Stimulated activated CD8-positive, alpha-beta memory T cell treated with anti-CD3 and anti-CD28 coated beads, Interleukin-2, amount 100 ng/mL, for 1 hour (primary cell): ENCODE measurements at places on chromosomes 5 and 9.

DNA sequence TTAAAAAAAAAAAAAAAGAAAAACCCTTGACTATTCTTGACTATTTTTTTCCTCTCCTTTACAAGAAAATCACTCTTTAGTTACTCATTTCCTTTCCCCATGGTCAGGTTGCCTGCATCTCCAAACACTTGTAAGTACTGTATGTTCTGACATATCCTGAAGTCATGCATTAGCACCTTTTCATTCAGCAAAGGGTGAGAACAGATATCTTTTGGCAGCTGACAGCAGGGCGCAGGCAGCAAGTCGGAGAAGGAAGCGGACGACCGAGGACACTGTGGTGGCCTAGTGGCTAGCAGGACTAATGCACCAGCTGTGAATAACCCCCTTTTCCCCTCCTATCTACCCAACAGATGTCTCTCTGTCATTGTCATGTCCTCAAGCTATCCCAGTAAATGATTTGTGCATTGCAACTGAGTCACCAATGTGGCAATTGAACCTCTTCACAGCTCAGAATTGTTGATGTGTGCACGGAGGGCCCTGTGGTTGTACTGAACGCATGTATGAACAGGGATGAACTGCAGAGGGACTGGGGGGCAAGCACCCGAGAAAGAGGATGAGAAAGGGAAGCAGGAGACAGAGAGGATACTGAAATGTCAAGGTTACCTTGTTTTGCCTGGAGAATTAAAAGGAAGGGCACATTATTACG lies 996.0 kb upstream of the ARRDC3 start:
- DNase-seq: no peak

GRCh38 chr5:34806532-34806931 lies 32.4 kb upstream of the TTC23L start:
- DNase-seq: no peak

GRCh38 chr5:22998774-22999173 lies 145.6 kb upstream of the CDH12 start:
- DNase-seq: no peak

GRCh38 chr5:153439130-153439529 lies 51.3 kb upstream of the GRIA1 start:
- no peak for DNase-seq

GRCh38 chr5:119828541-119828940 lies 199.2 kb downstream of the FAM170A start:
- no peak for DNase-seq

- DNase-seq: no peak
These were observed 61.3 kb upstream of the HSPA9 start for GRCh38 chr5:138636398-138636944.

- DNase-seq: no peak
These were observed 52.8 kb downstream of the TTC1 start for GRCh38 chr5:160061770-160062169.

- DNase-seq: no peak
These were observed 232.1 kb downstream of the SEMA5A start for GRCh38 chr5:9313751-9314150.
